GM03348 (cell line): ENCODE measurements at places on chromosomes 1 and 21.

GRCh38 chr1:93257889-93258288, 77.4 kb downstream of the CCDC18 start:
- DNase-seq, result no peak

- DNase-seq, result peak; percentile 59
Observed at GRCh38 chr1:183635099-183635605, 431 bp downstream of the ARPC5 start.

DNA sequence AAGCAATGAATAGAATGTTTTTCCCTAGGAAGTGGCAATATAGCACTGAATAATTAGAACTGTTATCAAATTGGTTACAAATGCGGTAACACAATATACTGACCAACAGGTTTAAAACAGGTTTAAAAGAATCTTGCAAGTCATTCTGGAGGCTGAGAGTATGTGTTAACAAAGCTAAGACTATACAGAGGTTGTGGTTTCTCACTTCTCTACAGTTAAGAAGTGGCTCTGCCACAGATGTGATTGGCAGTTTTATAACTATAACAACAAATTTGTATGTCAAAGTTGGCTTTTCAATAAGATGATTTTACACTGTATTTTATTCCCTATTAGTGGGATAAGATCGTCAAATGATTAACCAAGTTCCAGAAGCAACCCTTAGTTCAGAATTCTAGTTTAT, 7.1 kb downstream of the ANGEL2 start:
- no peak for DNase-seq

DNA sequence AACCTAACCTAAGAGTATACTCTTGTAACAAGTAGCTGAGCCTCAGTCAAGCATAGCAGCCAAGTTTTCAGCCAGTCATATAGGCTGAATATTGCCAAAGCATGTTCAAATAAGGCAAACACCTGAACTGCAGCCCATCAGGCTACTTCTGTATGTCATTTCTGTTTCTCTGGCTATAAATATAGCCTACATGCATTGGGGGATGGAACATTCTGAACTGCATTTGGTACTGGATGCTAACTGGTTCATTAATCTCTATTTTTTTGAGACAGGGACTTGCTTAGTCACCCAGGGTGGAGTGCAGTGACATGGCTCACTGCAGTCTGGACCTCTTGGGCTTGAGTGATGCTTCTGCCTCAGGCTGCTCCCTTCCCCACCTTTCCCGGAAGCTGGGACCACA, 37.3 kb downstream of the MAST2 start:
- no peak for DNase-seq

DNA sequence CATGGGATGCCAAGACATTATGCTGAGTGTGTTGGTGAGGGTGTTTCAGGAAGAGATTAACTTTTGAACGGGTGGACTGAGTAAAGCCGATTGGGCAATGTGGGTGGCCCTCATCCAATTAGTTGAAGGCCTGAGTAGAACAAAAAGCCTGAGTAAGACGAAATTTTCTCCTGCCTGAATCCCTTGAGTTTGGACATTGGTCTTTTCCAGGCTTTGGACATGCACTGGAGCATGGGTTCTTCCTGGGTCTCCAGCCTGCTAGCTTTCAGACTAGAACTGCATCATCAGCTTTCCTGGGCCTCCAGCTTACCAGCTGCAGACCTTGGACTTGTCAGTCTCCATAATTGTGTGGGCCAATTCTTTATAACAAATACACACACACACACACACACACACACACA, 63.6 kb downstream of the NIBAN1 start:
- peak; percentile 63 for DNase-seq

GRCh38 chr1:29453502-29454240, 217.3 kb downstream of the PTPRU start:
- DNase-seq, result peak; percentile 70

GRCh38 chr1:180505732-180506335, 3.5 kb upstream of the ACBD6 start:
- DNase-seq, result no peak
